ENCODE measurements at places on chromosomes 7 and 10.

- no peak for DNase-seq
These were observed 68.8 kb downstream of the PPP1R3C start for GRCh38 chr10:91564026-91564425.

DNA sequence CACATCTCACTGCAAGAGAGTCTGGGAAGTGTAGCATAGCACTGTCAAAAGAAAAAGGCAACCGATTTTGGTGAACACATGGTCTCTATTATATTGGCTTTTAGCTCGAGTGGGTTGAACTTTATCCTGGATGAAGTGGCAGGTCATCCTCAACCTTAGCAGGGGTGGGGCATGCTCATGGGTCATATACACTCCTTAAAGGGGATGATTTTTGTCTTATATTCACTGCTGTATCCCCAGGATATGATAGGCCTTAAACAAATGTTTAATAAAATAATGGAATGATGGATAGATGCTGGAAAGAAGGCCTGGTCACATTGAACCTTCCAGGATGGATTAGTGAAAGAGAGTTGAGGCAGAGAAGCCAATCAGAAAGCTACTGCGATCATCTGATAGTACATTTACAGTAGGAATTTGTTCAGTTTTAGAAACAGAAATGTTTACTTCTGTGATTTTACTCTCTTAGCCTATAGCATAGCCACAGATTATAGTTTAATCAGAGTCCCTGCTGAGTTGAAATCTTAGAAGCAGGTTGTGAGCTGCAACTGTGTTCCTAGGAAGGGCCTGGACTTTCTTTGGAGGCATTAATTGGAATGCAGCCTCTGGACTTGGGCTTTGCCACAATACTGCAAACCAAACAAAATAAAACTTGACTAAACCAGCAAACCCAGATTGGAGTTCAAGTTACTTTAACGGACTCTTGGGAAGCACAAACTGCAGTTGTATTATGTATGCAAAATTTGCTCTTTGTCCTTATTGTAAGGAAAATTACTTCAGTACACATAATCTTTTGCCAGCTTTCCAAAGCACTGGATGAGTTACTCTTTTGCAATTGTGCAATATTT is 138.3 kb downstream of the BMPER start:
- DNase-seq: no peak

GRCh38 chr10:77011874-77012811 is 625.5 kb downstream of the KCNMA1 start:
- DNase-seq: no peak

- DNase-seq: no peak
These were observed 74.3 kb downstream of the NEBL start for GRCh38 chr10:20822825-20823224.

GRCh38 chr10:86091216-86091615 is 275.4 kb downstream of the GRID1 start:
- no peak for DNase-seq

DNA sequence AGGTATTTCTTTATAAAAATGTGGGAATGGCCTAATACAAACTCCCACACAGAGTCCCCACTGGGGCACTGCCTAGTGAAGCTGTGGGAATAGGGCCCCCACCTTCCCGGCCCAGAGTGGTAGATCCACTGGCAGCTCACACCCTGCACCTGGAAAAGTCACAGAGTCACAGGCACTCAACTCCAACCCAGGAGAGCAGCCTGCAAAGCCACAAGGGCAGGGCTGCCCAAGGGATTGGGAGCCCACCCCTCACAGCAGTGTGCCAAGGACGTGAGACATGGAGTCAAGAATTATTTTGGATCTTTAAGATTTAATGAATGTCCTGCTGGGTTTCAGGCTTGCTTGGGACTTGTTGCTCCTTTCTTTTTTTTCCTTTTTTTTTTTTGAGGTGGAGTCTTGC is 5.3 kb upstream of the DNAJC12 start:
- DNase-seq: no peak

All from activated CD8-positive, alpha-beta memory T cell treated with anti-CD3 and anti-CD28 coated beads for 1 hour (primary cell).